Type B pancreatic cell (in vitro differentiated cells): ENCODE measurements at places on chromosomes 1 and 21.

GRCh38 chr1:167223144-167224103 lies 2.7 kb downstream of the POU2F1 start:
- H3K4me1 ChIP-seq, result peaks cover 27% of the 10 kb centered on the region
- H3K4me3 ChIP-seq, result peak overlapping the region; percentile 99
- H3K27ac ChIP-seq, result peak overlapping the region; percentile 97
- H3K27me3 ChIP-seq, result no peaks in the 10 kb centered on the region

DNA sequence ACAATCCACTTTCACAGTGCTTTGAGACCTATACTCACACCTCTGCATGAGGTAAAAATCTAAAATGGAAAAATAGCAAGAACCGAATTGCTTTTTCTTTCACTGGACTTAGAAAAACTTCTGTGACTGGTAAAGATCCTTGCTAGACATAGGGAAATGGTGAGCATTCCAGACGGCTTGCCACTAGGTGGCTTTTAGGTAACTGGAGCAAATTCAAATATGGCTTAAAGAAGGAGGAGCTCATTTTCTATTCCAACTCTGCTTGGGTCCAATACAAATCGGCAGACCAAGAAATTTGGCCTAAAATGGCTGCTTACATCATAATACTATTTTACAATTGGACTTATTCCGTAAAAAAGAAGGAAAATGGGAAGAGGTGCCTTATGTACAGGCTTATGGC lies 977.9 kb downstream of the ADGRL2 start:
- no peaks in the 10 kb centered on the region for H3K36me3 ChIP-seq
- no peaks in the 10 kb centered on the region for H3K27me3 ChIP-seq
- H3K4me1 ChIP-seq, result no peaks in the 10 kb centered on the region
- H3K4me3 ChIP-seq, result no peak overlapping the region
- H3K27ac ChIP-seq, result no peak overlapping the region
- DNase-seq, result no peak

DNA sequence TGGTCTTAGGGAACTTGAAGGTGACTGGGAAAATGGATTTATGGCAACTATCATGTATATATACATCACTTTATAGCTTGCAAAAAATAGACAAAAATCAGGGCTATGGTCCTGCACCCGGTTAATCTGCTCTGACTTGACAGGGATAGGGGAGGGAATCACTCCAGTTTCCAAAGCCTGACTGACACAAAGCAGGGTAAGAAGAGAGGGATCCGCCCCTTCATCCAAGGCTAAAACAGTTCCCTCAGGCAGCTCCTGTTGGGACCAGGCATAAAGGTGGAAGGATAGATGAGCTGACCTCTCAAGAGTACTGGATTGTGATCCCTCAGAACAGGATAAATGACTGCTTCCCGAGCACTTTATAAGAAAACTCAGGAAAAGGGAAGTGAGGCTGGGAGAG lies 1.4 kb downstream of the PBXIP1 start:
- no peak for DNase-seq
- H3K4me1 ChIP-seq, result peaks cover 53% of the 10 kb centered on the region
- peaks cover 6% of the 10 kb centered on the region for H3K36me3 ChIP-seq
- peak overlapping the region; percentile 97 for H3K27ac ChIP-seq

- peak overlapping the region; percentile 56 for H3K27ac ChIP-seq
- peak overlapping the region; percentile 75 for H3K4me3 ChIP-seq
- peaks cover 3% of the 10 kb centered on the region for H3K36me3 ChIP-seq
- H3K4me1 ChIP-seq, result peaks cover 39% of the 10 kb centered on the region
- H3K27me3 ChIP-seq, result no peaks in the 10 kb centered on the region
- no peak for DNase-seq
Measured at GRCh38 chr1:204307334-204307883, 52.3 kb downstream of the PLEKHA6 start.

GRCh38 chr21:45326169-45326851 lies 38.6 kb upstream of the POFUT2 start:
- no peak for DNase-seq
- peaks cover 3% of the 10 kb centered on the region for H3K27me3 ChIP-seq
- peaks cover 23% of the 10 kb centered on the region for H3K4me1 ChIP-seq
- no peak overlapping the region for H3K4me3 ChIP-seq
- H3K36me3 ChIP-seq, result no peaks in the 10 kb centered on the region
- peak overlapping the region; percentile 55 for H3K27ac ChIP-seq

DNA sequence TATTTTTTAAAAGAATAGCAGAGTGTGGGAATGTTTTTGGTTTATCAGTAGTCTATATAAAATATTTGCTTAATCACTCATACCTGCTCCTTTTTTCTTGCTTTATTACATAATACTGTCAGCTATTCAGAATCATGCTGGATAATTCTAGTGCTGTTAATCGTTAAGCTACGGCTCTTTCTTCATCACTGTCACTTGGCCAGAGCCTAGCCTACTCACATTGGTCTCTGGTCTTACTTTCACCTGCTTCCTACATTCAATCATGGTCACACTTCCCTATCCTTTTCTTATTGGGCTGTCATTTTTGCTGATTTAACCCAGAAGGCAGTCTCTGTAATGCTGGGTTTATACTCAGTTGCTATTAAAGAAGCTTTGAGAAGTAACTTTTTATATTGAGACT lies 2.5 kb downstream of the KLHL20 start:
- DNase-seq, result no peak
- peaks cover 8% of the 10 kb centered on the region for H3K4me1 ChIP-seq
- H3K36me3 ChIP-seq, result peaks cover 19% of the 10 kb centered on the region
- H3K27me3 ChIP-seq, result peaks cover 8% of the 10 kb centered on the region
- H3K27ac ChIP-seq, result no peak overlapping the region

GRCh38 chr1:228009828-228010775 lies 3.3 kb downstream of the WNT3A start:
- H3K36me3 ChIP-seq, result no peaks in the 10 kb centered on the region
- DNase-seq, result peak; percentile 65
- peaks cover 4% of the 10 kb centered on the region for H3K4me1 ChIP-seq
- no peak overlapping the region for H3K4me3 ChIP-seq

GRCh38 chr1:49171941-49172593 lies 395.4 kb upstream of the BEND5 start:
- no peak overlapping the region for H3K27ac ChIP-seq
- H3K4me1 ChIP-seq, result no peaks in the 10 kb centered on the region
- H3K4me3 ChIP-seq, result no peak overlapping the region
- H3K36me3 ChIP-seq, result no peaks in the 10 kb centered on the region
- H3K27me3 ChIP-seq, result no peaks in the 10 kb centered on the region

- H3K4me1 ChIP-seq, result peaks cover 15% of the 10 kb centered on the region
- DNase-seq, result no peak
- H3K27ac ChIP-seq, result no peak overlapping the region
- no peaks in the 10 kb centered on the region for H3K36me3 ChIP-seq
Measured at GRCh38 chr1:93800856-93801255, 78.2 kb downstream of the DNTTIP2 start.

GRCh38 chr1:58003059-58003458 lies 543.5 kb downstream of the OMA1 start:
- no peak overlapping the region for H3K4me3 ChIP-seq
- peaks cover 8% of the 10 kb centered on the region for H3K27me3 ChIP-seq
- H3K4me1 ChIP-seq, result no peaks in the 10 kb centered on the region
- H3K36me3 ChIP-seq, result no peaks in the 10 kb centered on the region
- H3K27ac ChIP-seq, result no peak overlapping the region

GRCh38 chr1:201277441-201277840 lies 5.9 kb upstream of the PKP1 start:
- no peaks in the 10 kb centered on the region for H3K36me3 ChIP-seq
- no peak overlapping the region for H3K4me3 ChIP-seq
- no peak for DNase-seq
- peaks cover 17% of the 10 kb centered on the region for H3K4me1 ChIP-seq
- no peak overlapping the region for H3K27ac ChIP-seq
- H3K27me3 ChIP-seq, result peaks cover 15% of the 10 kb centered on the region

GRCh38 chr1:184212649-184213314 lies 161.3 kb downstream of the TSEN15 start:
- H3K27ac ChIP-seq, result peak overlapping the region; percentile 59
- H3K4me3 ChIP-seq, result no peak overlapping the region
- no peaks in the 10 kb centered on the region for H3K27me3 ChIP-seq
- H3K4me1 ChIP-seq, result peaks cover 17% of the 10 kb centered on the region

- H3K4me3 ChIP-seq, result no peak overlapping the region
- H3K4me1 ChIP-seq, result peaks cover 14% of the 10 kb centered on the region
- no peak overlapping the region for H3K27ac ChIP-seq
- H3K36me3 ChIP-seq, result no peaks in the 10 kb centered on the region
- DNase-seq, result no peak
Measured at GRCh38 chr21:42062236-42063022, 8.7 kb upstream of the UMODL1 start.

DNA sequence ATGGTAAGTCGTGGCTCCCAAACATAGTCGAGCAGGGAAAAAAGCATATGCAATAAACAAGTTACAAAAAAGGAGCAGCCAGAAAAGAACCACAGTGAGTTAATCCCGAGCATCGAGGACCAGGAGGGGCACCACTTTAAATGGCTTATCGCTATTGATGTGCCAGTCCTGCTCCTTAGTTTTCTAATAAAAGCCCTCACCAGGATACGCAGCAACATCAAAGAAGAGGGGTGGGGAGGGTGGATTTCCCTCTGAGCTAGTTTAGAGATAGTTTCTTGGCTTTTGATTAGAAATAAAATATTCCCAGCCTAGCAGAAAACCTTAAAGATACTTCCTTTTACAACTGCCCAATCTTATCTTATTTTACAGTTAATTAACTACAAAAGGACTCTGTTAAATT lies 170.4 kb downstream of the GABPA start:
- peaks cover 16% of the 10 kb centered on the region for H3K27me3 ChIP-seq
- DNase-seq, result no peak
- peaks cover 51% of the 10 kb centered on the region for H3K36me3 ChIP-seq
- H3K4me1 ChIP-seq, result peaks cover 17% of the 10 kb centered on the region

DNA sequence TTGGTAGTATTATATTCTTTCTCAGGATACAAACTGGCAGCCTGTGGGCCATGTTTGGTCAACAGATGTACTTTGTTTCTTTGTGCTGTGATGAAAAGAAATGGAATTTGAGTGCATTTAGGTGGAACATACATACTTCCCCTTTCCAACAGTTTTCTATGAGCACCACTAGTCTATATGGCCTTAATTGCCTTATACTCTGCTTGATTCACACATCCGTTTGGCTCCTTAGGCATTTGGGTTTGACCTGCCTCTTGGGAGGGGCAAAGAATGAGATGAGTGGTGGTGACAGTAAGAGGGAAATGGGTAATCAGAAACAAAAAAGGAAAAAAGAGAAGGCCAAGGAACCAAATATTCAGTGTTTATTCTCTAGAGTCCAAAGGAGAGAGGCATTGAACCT lies 17.0 kb downstream of the CFAP126 start:
- no peaks in the 10 kb centered on the region for H3K4me1 ChIP-seq
- H3K27me3 ChIP-seq, result no peaks in the 10 kb centered on the region
- H3K4me3 ChIP-seq, result no peak overlapping the region
- H3K27ac ChIP-seq, result no peak overlapping the region
- H3K36me3 ChIP-seq, result peaks cover 9% of the 10 kb centered on the region
- DNase-seq, result no peak

GRCh38 chr1:221454096-221454495 lies 287.8 kb downstream of the DUSP10 start:
- no peak overlapping the region for H3K27ac ChIP-seq
- H3K4me1 ChIP-seq, result peaks cover 16% of the 10 kb centered on the region
- peaks cover 26% of the 10 kb centered on the region for H3K27me3 ChIP-seq
- no peaks in the 10 kb centered on the region for H3K36me3 ChIP-seq

DNA sequence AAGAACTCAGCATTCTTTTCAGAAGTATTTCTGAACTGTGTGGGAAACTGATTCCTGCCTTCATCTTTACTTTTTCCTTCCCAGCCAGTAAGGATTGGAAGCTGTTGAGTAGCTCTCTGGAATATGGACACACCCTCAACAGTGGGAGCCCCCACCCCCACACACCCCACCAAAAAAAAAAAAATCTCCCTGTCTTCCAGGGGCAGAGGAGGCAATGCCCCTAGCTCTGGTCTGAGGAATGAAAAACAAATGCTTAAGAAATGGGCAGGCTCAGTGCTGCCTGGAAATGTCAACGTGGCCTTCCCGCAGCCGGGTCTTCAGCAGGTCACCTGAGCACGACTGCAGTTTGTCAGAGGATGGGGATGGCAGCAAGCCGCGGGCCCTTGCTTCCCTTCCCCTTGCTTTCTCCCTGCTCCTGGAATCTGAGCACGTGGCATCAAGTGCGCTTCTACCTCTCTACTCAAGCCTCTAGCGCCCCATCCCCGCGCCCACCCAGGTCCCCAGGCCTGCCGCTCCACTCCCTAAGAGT lies 479 bp downstream of the RGS16 start:
- no peak for DNase-seq
- H3K4me1 ChIP-seq, result peaks cover 26% of the 10 kb centered on the region
- H3K4me3 ChIP-seq, result no peak overlapping the region

DNA sequence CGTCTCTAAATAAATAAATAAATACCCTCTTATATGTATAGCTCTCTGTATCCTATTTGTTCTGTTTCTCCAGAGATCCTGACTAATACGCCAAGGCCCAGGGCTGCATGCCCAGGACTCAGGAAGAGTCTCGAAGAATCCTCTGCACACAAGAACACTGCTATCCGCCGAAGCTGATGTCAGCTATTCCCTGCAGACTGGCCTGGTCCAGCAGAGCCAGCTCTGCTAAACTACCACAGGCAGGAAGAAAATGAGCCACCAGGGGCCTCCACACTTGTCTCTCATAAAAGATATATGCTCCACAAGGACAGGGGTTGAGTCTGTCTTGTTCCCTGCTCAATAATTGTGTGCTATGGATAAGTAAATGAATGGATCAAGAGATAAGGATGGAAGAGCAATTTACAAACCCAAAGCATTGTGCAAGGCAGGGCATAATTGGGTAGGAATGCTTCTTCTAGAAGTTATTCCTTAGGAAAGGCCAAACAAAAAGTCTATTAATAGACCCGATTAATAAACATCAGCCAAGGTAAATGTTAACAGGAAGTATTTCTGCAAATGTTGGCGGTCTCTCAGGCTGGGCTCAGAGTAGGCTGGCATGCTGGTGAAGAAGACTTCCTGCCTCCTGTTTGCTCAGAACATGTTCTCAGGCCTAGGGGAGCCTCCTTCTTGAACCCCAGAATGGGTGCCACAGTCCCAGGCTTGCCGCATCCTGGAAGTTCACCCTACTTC lies 26.3 kb upstream of the MAN1C1 start:
- H3K4me3 ChIP-seq, result no peak overlapping the region
- DNase-seq, result no peak
- H3K27me3 ChIP-seq, result peaks cover 14% of the 10 kb centered on the region
- no peaks in the 10 kb centered on the region for H3K36me3 ChIP-seq

GRCh38 chr21:45547545-45547900 lies 5.3 kb upstream of the SLC19A1 start:
- peak overlapping the region; percentile 4 for H3K27ac ChIP-seq
- no peaks in the 10 kb centered on the region for H3K36me3 ChIP-seq
- H3K4me3 ChIP-seq, result peak overlapping the region; percentile 12

DNA sequence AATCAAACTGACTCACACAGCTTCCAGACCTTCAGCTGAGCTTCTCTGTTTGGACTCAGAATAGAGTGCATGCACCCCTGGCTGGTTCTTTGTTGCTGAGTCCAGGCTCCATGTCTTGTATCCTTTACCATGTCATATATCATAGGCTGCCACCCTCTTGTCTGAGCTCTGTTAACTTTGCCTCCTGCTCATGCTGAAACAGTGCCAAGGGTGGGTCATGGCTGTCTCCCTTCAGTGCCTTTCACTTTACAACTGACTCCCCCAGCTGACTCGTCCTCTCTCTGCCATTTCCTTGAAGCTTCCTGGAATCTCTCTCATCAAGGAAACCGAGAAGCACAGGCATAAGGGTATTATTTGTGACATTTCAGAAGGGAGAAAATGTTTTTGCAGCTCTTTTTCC lies 885.3 kb downstream of the TTLL7 start:
- no peaks in the 10 kb centered on the region for H3K36me3 ChIP-seq
- H3K4me1 ChIP-seq, result peaks cover 11% of the 10 kb centered on the region
- DNase-seq, result no peak
- H3K27me3 ChIP-seq, result no peaks in the 10 kb centered on the region
- no peak overlapping the region for H3K27ac ChIP-seq
- H3K4me3 ChIP-seq, result no peak overlapping the region

GRCh38 chr1:41936107-41936506 lies 17.4 kb upstream of the HIVEP3 start:
- H3K4me3 ChIP-seq, result no peak overlapping the region
- H3K4me1 ChIP-seq, result no peaks in the 10 kb centered on the region
- DNase-seq, result no peak
